ENCODE measurements at places on chromosomes 3 and 15.
A peak's percentile ranks its signal among the peaks of the same experiment; 100 is the strongest.

GRCh38 chr3:179898024-179898423 is 138.7 kb downstream of the PEX5L start:
- DNase-seq = peak; percentile 78

GRCh38 chr3:88713233-88713691 is 394.2 kb upstream of the EPHA3 start:
- DNase-seq = no peak

DNA sequence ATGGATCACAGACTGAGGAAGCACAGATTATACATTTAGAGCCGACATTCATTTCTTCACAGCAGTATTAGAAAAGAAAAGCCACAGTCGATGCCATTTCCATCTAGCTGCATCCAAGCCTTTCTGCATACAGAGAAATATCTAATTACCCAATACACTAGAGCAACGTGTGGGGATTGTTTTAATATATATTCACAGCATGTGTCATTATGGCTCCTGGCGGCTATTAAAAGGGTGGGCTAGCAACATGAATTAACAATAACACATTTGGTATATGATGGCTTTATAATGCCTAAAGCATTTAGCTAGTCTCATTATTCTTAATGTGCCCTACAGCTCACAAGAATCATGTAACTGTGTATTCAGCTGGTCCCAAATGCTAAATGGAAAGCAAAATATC is 1030.5 kb downstream of the FHIT start:
- DNase-seq = no peak

DNA sequence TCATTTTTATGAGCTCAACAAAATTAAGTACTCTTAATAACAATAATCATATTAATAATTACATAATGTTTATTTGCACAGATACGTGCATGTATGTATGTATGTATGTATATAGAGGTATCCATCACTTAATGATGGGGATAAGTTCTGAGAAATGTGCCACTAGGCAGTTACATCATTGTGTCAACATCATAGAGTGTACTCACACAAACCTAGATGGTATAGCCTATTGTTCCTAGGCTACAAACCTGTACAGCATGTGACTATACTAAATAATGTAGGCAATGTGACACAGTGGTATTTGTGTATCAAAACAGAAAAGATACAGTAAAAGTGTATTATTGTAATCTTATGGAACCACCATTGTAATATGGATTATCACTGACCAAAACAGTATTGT is 874.7 kb upstream of the GBE1 start:
- no peak for DNase-seq

DNA sequence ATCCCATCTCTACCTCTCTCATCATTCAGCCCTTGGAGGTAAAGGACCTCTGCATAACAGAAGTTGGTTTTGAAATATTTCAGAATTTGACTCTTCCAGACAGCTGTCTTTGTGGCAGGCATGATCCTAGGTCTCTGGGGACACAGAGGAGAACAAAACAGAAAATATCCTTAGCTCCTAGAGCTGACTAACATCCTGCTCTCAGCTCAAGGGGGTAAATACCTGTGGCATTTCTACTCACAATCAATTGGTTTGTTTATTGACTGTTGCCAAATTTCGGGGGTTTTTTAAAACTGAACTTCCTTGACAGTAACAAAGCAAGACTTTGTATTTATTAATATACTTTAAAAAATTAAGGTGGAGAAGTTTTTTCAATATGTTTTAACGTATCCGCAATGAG is 78.8 kb downstream of the EOMES start:
- DNase-seq = no peak

GRCh38 chr3:193828477-193828876 is 235.5 kb downstream of the OPA1 start:
- no peak for DNase-seq

- peak; percentile 30 for DNase-seq
These were observed 775 bp downstream of the ARNT2 start for GRCh38 chr15:80404761-80405553.

GRCh38 chr3:166889241-166889640 is 490.9 kb downstream of the ZBBX start:
- DNase-seq = no peak

- DNase-seq = no peak
These were observed 24.4 kb upstream of the RTP1 start for GRCh38 chr3:187172929-187173328.

GRCh38 chr3:150124142-150124541 is 153.4 kb upstream of the PFN2 start:
- no peak for DNase-seq

DNA sequence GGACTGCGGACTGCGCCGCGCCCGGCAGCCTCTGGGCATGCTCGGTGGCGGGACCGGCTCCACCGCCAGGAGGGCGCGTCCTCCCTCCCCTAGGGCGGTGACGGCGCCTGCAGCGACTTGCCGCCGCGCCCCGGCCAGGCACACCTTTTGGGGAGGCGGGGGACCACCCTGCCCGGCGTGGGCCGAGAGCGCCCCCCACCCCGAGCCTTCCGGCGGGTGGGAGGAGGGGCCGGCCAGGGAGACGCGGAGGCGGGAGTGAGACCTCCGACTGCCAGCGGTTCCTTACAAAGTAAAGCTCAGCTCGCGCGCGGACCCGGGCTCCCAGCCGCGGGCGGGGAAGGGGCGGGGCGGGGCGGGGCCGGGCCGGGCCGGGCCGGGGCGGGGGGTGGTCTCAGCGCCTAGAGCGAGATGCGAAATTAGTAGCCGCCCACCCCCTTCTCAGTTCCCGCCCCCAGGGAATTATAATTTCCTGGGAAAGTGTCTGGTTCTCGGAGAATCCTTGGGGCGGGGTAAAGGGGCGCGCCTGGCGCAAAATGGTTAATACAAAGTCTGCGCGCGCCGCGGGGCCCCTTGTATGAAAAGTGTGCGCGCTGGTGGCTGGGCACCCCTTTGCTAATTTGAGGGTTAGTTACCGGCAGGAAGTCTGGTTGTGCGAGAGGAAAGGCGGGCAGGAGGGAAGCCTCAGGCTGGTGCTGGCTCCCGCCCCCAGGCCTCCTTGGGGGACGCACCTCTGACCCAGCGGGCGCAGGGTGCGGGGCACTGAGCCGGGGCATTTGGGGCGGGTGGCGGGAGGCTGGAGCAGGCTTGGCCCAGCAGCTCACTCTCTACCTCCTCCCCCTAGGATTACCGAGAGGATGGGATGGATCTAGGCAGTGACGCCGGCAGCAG is 224.8 kb upstream of the IL12A start:
- DNase-seq = peak; percentile 87

DNA sequence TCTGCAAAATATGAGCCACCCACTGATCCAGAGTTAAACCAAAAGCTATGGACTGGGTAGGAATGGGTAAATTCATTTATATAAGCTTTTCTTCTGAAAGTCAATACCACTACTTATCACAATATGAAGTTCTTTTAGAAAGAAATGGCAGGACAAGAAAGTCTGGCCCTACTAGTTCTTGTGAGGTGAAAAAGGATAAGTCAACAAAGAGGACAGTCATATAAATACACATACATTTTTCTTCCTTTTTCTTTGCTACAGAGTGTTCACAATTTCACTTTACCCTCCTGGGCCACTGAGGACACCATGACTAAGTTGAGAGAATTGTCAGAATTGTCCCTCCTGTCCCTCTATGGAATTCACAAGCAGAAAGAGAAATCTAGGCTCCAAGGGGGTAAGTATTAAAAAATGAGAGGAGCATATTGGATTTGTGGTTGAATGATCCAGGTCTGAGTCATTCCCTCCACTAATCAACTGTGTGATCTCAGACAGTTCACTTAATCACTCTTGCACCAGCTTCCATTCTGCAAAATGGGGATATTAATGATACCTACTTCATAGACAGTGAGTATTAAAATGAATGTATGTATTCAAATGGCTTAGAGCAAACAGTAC is 27.6 kb downstream of the ACP3 start:
- no peak for DNase-seq
